ENCODE measurements at places on chromosomes 1 and 21.

GRCh38 chr1:235139315-235139714 lies 10.7 kb upstream of the TOMM20 start:
- DNase-seq: no peak

DNA sequence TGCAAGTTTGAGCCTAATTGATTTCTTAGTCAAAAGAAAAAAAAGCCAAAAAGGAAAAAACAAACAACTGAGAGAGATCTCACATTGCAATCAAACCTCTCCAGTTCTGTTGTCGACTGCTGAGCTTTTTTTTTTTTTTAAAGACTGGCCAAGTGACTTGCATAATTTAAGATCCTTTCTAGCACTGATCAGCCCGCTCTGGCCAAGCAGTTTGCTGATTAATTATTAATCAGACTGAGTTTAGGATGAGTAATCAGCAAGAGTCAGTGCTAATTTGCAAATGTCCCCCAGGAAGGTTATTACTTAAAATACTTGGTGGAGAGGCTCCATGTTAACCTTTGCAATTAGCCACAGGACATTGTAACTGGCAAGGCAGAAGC lies 39.3 kb downstream of the HMGB4 start:
- DNase-seq: peak; percentile 20

DNA sequence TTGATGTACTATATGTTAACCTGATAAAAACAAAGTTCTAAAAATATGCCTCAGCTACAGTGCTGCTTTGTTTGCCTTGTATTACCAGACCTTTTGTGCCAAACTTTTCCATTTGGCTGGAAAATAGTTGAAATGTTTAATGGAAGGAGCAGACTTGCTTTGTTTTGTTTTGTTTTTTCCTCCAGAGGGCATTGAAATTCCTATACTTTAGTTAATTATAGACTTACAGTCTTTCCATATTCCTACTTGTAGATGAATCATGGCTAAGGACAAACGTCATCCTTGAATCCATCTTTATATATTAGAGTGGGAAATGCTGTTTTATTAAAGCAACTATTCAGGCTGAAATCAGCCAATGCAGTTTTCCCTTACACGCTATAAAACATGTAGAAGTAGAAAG lies 6.7 kb downstream of the CAP1 start:
- DNase-seq: no peak

DNA sequence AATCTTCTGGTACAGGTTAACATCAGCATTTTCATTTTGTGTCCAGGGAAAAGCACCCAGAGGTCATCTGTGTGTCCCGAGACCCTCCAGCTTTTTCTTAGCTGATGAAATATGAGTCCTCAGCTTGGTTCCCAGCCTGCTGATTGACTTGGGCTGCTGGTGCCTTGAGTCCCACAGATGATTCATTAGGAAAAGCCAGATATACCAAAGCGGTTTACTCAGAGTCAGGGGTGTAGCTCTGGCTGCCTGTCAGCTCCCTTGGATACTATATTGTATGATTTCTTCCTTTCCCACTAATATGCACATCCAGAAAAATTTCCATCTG lies 43.7 kb upstream of the MAB21L3 start:
- peak; percentile 85 for DNase-seq

DNA sequence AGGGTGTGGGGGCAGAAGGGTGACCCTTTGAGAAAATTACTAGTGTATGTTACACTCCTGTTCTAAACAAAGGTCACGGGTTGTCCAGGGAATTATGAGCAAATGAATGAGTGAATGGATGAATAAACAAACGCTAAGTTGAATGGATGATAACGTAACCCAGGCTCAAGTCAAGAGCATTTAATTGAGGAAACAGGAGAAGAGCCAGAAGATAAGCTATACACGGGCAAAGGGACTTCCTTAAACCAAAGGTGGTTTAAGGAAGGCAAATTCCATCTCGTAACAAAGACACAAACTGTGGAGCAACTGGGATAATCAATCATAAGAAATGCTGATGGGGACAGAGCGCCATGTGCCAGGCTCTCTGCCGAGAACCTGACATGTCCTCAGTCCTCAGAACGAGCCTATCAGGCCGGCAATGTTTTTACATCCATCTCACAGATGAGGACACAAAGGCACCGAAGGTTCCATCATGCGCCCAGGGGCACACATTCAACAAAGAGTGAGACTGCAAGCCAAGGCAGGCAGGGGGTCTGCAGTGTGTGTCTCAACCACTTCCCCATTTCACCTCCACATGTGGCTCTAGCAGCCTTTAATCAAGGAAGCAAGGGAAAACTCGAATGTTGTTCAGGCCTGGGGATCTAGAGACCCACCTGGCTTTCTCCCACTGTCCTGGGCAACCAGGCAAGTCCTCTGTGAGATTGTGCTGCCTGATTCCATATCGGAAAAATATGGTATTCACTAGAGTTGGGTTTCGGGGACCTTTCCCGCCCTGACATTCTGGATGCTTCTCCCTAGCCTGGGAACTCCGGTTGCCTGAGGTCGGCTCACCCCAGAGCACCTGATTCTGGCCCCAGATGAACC lies 126.8 kb upstream of the EDN2 start:
- DNase-seq: no peak

GRCh38 chr1:119914071-119914470 lies 17.8 kb upstream of the ADAM30 start:
- no peak for DNase-seq

DNA sequence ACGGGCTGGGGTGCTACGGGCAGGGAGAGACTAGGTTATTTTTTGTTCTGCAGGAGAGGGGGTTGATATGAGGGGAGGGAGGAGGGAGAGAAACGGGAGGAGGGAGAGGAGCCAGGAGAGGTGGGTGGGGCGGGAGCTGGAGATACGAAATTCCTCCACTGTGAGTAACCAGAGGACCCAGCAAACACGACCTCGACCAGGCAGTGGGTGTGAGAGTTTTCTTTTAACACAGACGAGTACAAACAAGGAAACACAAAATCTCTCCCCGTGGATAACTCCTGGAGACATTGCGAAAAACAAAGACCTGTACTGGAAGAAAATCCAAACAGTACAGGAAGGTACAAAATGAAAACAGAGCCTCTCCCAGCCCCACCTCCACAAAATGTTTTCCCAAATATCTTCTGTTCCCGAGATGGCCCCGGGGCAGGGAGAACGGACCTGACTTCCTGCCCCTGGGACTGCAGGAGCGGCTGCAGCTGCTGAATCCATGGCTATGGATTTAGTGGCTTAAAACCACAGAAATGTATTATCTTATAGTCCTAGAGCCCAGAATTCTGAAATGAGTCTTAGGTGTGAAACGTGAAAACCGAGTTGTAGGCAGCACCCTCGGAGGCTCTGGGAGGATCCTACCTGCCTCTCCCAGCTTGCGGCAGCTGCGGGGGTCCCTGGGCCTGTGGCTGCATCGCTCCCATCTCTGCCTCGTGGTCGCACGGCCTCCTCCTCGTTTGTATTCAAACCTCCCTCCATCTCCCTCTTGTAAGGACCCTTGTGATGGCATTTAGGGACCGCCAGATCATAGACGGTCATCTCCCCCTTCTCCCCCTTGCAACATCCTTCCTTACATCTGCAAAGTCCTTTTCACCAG lies 82.2 kb downstream of the RIPK4 start:
- no peak for DNase-seq

DNA sequence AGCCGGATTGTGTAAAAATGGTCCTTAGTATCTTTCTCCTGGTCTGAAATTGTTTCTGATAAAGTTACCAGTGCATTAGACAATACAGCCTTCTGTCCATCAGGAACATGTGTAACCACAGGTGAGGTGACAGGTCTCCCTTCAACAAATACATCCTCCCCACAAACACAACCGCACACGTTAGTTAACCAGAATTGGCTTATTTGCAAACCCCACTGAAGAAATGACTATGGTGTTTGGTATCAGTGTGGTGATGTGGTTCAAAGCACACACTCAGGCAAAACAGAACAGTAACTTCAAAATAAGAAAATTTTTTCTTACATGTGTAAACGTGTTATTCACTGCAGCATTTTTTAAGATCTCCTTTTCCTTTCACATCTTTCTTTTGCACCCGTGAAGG lies 517.2 kb upstream of the NR5A2 start:
- no peak for DNase-seq

- peak; percentile 45 for DNase-seq
Measured at GRCh38 chr1:113396585-113396984, 6.3 kb downstream of the MAGI3 start.

GRCh38 chr1:41807390-41807789 lies 111.3 kb downstream of the HIVEP3 start:
- no peak for DNase-seq

- DNase-seq: no peak
Measured at GRCh38 chr1:4743978-4744750, 89.8 kb downstream of the AJAP1 start.

GRCh38 chr1:112702420-112703261 lies 4.3 kb downstream of the RHOC start:
- DNase-seq: no peak

DNA sequence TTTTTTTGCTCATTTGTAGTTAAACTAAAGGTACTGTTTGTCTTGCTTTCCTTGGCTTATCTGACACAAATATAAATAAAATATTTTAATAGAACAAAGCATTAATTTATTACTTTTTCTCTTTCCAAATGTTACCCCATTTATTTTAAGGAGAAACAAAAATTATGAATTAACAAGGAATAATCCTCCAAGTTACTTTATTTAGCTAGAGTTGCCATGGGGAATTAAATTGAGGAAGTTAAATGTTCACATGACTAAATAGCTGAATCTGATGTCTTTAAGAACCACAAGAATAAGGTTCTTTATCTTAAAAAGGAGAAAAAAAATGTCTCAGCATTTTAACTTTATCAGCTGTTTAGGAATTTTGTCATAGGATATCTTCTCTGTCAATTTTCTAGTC lies 12.3 kb downstream of the ATG4C start:
- no peak for DNase-seq

DNA sequence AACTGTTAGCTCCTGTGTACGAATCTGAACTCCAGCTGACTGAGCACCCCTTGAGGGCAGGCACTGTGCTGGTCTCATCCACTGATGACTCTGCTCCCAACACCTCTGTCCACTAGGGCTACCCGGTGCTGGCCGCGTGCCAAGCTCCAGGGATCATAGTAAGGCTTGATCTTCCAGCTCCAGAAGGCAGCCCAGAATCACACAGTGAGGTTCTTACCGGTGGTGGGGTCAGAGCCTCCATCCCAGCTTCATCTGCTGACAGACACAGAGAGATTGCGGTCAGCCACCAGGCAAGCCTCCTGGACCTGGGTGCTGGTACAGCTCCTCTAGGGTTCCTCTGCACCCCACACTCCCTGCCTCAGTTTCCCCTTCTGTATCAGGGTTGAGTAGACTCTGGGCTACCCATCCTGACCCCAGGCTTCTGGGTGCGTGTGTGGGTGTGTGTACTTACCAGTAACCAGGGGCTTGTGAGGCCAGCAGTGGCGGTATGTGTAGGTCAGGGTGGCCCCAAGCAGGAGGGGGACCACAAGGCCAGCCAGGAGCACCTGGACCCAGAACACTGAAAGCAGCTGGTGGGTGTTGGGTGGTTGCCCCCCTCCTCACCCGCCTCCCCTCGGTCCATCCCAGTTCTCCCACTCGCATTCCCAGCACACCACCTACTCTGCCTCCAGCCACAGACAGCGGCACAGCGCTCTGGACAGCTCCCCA lies 3.4 kb downstream of the TNFRSF25 start:
- DNase-seq: no peak

DNA sequence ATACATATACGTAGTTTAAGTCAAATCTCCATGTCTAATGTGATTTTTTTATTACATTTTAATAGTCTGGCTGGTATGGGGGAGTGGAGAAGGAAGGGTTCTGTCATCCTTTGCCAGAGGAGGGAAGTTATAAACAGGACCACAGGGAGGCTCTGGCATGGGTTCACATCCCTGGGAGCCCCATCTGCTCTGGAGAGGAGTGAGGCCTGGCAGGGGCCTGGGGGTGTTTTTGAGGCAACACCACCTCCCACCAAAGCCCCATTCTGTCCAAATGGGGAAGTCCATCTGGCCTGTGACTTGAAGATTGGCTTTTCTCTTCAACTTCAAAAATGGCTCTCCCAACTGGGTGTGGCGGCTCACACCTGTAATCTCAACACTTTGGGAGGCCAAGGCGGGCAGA lies 15.8 kb downstream of the DISP3 start:
- DNase-seq: no peak

DNA sequence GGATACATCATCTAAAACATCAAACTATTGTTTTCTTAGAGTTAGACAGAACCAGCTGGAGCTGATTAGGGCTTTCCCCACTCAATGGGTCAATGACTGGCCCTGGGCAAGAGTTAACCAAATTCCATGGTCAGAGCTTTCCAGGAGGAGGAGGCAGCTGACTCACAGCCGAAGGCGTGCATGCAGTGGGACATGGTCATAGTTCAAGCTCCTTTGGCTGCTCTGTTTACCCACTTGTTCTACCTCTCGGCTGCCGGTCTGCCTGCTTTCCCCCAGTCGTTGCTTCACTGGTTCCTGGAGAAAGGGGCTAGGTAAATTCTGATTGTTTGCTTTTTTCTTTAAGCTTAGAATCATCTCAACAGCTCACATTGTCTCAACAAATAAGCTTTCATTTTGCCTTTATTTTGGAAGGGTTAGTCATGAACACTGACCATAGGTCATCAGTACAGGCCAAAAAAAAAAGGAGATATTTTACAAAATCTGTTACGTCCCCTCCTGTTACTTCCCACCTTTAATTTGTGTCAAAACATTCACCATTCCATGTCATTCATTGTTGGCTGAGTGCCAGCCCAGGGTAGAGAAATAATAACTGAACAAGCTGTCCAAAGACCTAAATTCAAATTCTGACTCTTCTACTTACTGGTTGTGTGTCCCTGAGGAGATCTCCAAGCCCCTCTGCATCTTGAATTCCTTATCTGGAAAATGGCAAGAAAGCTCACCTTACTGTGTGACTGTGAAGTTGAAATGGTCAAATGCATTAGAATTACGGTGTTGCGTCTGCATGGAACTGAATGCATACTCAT lies 12.0 kb downstream of the MAB21L3 start:
- DNase-seq: peak; percentile 83

GRCh38 chr1:93991271-93991670 lies 82.0 kb upstream of the GCLM start:
- no peak for DNase-seq

- DNase-seq: peak; percentile 86
Measured at GRCh38 chr1:3306583-3307291, 147.7 kb upstream of the ARHGEF16 start.

DNA sequence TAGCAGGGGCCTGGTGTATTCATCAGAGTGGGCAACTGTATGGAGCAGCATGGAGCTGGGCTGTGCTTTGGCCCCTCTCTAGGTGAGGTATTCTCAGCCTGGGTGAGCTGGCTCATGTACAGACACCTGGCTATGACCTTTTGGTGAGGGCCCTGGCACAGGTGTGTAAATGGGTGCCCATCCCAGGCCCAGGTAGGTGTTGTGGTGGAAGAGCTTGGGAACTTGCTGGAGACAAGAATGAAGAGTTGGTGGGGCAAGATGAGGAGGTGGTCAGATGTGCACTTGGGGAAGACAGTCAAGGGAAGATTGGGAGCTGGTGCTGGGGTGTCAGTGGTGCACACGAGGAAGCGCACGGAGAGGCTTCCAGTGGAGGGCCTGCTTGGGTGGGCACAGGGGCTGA lies 95.5 kb downstream of the TRIM11 start:
- no peak for DNase-seq

- peak; percentile 99 for DNase-seq
Measured at GRCh38 chr1:200351826-200352549, 57.8 kb downstream of the ZNF281 start.

- DNase-seq: no peak
Measured at GRCh38 chr1:38500352-38500751, 359.2 kb downstream of the RRAGC start.

GRCh38 chr1:204094856-204095634 lies 22.1 kb downstream of the SOX13 start:
- no peak for DNase-seq
